ENCODE measurements at places on chromosomes 5 and 9. TPM values are rescaled to one million over a fixed set of nuclear protein-coding genes. Genes with fewer than 3 reads are reported as not detected.

Gene SLC36A3
- not detected for total RNA-seq

Gene ATP6V0E1
- 117 TPM for total RNA-seq

Gene GARNL3
- total RNA-seq: 63.4 TPM

Gene PCDHB9
- total RNA-seq: 4.2 TPM

Gene PCDHGA3
- 5.3 TPM for total RNA-seq
